ENCODE measurements at places on chromosomes 7 and 10.

DNA sequence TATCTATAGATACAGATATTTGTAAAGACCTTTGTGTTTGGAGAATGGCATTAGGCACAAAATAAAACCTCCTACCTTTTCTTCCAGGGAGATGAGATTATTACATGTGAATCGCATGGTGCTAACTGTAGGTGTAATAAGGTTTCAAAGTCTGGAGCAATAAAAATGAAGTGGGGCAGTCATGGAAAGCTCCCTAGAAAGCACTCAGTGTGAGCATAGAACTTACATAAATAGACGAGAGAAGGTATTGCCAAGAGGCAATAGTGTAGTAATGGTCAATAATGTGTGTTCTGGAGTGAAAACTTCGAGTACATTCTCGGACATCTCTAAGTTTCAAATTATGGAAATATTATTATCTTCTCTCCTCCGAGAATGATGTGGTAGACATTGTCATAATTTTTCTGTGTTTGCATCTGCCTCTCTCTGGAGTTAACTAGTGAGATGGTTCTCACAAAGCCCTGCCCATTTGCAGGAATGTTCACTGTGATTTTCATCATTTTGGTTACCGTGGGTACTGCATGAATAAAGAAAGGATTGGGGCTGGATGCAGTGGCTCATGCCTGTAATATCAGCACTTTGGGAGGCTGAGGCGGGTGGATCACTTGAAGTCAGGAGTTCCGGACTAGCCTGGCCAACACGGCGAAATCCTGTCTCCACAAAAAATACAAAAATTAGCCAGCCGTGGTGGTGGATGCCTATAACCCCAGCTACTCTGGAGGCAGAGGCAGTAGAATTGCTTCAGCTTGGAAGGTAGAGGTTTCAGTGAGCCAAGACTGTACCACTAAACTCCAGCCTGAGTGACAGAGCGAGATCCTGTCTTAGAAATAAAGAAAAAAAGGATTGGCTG is 10.6 kb downstream of the VIM start:
- DNase-seq = no peak

DNA sequence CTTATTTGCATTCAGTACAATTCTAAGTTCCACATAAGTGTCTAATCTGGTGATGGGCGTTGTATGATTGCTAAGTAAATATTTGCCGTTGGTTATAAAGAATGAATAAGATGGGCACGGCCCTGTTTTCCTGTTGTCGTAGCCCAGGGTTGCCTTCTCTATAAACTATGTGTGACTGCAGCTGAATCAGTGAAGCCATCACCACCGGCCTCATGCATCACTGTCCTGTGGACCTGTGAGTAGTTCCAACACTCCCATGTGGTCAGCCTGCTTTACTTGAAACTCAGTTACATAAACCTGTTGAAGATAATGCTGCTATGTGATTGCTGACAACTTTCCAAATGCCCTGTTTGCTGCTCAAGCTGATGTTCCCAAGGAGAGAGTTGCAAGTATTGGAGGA is 21.6 kb upstream of the KLF6 start:
- DNase-seq = no peak

GRCh38 chr7:24826662-24827020 is 69.4 kb upstream of the GSDME start:
- DNase-seq = peak; percentile 22

DNA sequence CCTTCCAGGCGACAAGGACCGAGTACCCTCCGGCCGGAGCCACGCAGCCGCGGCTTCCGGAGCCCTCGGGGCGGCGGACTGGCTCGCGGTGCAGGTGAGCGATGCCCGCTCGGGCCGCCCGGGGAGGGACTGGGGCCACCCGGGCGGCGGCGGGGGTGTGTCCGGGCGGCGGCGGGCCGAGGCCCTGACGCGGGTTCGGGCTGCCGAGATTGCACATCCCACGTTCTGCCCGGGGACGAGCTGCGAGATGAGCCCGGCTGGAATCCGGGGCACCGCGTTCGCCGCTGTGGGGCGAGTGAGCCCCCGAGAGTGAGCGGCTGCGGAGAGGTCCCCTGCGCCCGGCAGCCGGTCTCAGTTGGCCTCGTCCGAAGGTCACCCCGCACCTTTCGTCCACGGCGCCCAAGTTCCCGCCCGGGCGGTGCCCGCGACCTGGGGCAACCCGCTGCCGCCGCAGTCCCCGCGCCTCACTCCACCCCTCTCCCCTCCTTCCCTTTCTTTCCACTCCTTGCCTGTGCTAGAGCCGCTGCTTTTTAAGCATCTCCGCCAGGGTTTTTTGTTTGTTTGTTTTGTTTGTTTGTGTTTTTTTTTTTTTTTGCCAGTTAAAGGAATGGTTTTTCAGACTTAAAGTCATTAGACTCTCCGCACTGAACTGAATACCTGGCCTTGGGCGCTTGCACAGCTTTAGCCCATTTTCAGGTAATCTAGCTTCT is 515 bp downstream of the RALA start:
- DNase-seq = no peak

DNA sequence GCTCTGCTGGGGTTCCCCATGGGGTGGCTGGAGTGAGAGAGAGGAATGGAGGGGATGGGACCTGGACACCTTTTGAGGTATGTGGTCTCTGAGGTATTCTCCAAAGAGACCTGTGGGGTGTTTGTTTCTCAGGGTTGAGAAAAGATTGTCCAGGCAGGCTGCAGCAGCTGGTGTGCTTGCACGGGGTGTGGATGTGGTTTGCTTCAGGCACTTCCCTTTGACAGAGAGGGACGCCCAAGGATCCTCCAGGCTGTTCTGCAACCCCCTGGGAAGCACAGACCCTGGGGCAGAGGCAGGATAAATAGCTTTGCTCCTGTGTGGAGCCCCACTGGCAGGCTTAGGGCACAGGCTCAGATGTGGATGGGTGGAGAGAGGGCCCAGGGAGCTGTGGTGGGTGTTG is 115.1 kb upstream of the AGK start:
- DNase-seq = no peak

GRCh38 chr10:126199221-126199998 is 188.9 kb downstream of the ADAM12 start:
- DNase-seq = no peak

GRCh38 chr7:11517853-11518252 is 314.1 kb downstream of the THSD7A start:
- DNase-seq = no peak

- no peak for DNase-seq
These were observed 262.0 kb downstream of the PRPF18 start for GRCh38 chr10:13848520-13849445.

DNA sequence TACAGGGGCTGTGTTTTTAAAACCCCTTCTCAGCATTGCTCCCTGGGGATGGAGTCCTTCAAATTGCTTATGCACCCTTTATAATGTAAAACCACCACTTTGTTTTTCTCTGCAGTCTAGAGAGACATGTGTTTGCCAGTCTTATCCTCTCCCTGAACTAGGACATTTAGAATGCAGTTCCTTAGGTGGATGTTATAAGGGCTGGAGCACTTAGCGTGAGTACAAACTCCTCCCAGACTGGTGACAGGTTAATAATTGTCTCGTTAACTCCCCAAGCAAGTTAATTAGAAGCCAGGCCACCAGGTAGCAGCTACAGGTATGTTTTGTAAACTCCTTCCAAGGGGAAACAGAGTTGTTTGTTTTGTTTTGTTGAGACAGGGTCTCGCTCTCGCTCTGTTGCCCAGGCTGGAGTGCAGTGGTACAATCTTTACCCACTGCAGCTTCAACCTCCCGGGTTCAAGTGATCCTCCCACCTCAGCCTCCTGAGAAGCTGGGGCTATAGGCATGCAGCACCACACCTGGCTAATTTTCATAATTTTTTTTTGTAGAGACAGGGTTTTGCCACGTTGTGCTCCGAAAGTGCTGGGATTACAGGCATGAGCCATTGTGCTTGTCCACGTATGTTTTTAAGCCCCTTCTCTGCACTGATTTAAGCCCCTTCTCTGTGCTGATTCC is 100.2 kb downstream of the FAM107B start:
- DNase-seq = no peak

DNA sequence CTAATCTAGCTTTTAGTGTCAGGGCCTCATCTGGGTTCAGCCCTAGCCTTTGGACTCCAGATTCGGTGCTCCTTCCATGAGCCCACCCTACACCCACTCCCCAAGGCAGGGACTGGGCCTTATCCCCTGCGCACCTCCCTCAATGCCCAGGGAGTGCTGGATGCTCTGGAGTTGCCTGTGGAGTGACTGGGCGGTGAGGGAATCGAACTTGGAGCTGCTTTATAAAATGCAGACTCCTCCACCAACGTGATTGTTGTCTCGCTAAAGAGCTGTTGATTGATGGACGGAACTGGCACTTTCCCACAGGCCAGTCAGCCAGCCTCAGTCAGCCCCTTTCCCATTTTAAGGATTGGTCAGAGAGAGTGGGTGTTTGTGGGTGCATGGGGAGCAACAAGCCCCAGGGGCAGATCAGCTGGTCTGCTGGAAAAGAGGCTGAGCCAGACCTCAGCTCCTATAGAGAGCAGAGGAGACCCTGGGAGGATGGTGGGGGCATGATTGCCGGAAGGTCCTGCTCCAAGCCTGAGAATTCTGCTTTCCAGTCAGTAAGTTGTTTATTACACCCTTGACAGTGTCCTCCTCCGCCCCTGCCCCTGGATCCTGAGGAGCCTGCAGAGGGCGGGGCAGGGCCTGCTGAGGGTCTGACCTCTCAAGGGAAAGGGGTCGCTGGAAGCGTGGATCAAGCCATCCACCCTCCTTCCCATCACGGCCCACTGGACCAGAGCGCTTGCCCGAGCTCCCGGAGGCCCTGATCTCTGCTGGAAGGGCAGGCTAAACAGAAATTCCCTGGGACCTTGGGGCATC is 16.7 kb downstream of the UNC5B start:
- no peak for DNase-seq
